ENCODE measurements at places on chromosomes 12 and 14.

DNA sequence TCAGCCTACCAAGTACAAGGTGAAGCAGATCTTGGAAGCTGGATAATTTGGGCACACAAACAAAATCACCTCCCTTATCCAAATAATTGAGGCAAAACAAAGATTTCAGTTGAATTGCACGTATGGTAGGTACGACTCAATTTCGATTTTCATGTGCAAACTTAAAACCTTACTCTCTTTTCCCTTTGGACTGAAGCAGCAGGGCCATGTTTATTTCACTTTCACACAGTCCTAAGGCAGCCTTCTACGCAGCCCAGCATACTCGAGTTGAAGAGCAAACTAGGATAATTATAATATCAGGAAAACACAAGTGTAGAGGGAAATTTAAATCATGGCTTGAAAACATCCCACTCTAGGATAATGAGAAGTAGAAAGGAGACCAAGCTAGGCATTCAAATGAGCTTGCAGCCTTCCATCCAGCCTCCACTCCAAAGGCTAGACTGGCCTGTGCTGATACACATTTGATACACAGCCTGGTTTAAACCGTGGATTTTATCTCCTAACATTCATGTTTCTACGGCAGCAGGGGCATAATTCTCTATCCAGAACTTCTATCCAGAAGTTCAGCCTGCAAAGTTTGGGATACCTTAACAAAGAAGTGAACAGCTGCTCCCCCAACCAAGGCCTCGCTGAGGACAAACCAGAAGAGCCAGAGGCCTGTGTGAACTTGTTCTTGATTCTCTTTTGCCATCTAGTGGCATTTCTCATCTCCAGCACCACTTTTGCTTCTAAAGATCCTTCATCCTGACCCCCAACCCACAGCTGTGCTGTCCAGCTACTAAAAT lies 2.4 kb upstream of the RNASE7 start:
- DNase-seq, result no peak

DNA sequence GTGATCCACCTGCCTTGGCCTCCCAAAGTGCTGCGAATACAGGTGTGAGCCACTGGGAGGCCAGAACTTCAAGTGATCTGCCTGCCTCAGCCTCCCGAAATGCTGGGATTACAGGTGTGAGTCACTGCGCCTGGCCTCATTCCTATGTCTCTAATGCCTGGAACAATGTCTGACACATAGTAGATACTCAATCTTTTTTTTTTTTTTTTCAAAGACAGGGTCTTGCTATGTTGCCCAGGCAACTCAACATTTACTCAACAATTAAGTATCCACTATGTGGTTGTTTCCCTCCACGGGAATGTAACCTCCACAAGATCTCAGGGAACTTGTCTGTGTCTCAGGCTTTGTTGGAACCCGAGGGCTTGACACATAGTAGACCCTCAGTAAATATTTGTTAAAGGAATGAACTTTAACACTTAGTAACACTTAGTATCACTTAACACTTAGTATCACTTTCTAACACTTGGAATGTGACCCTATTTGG lies 3.0 kb upstream of the TMEM120B start:
- DNase-seq, result no peak

DNA sequence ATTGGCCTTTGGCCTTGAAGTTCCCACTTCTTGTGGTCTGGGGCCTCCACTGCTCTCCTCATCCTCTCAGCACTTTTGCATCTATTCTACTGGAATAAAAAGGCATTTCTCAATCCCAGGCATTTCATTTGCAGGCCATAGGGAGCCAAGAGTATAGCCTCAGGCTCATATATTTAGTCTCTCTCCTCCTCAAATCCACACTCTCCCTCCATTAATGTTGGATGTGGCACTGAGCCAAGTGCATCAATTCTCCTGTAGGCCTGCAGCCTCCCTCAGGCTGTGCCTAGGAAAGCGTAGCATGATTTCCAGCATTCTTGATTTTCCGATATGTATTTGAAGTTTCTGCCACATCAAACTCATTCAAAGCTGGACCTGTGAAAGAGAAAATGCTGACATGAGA lies 211.5 kb upstream of the CPNE8 start:
- DNase-seq, result no peak

DNA sequence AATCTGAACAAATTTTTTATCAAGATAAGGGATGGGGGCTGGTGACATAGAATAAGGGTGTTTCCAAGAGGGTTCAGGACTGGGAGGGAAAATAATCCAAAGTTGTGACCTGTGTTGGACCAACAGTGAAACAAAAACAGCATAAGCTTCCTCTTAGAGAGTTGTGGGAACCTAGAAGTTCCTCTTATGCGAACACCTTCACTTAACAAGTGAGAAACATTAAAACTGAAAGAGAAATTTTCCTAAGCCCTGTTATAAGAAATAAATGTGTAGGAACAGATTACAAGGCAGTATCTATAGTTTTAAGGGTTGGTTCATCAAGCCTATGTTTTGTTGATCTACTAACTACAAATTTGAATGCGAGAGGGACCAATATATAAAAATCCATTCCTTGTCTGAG lies 58.4 kb downstream of the LLPH start:
- no peak for DNase-seq

DNA sequence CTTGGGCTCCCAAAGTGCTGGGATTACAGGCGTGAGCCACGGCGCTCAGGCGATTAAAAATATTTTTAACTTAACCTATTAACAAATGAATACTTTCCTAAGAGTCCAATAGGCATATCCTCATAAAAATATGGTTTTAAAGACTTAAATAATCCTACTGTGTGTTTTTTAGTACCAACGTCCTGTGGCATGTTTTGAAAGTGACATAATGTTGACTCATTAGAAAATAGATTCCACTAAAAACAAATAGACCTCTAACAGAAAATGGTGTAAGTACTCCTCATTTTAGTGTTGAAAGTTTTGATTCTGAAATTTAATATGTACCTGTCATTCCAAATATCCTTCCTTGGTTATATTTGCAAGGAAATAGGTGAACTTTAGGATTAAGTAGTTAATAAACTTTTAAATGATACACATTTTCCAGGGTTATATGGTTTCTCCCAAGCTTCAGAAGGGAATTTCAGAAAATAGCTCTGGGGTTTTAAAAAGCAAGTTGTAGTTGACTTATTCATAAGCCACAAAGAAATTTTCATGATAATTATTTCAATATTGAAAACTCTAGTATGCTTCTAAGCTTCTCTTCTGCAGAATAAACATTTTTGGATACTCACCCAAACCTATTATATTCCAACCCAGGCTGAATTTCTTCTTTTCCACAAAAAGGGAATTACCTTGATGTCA lies 12.1 kb upstream of the LUM start:
- no peak for DNase-seq

GRCh38 chr12:94725375-94726168 lies 75.2 kb upstream of the TMCC3 start:
- DNase-seq, result no peak

GRCh38 chr12:89547101-89547500 lies 21.3 kb upstream of the POC1B start:
- DNase-seq, result no peak

DNA sequence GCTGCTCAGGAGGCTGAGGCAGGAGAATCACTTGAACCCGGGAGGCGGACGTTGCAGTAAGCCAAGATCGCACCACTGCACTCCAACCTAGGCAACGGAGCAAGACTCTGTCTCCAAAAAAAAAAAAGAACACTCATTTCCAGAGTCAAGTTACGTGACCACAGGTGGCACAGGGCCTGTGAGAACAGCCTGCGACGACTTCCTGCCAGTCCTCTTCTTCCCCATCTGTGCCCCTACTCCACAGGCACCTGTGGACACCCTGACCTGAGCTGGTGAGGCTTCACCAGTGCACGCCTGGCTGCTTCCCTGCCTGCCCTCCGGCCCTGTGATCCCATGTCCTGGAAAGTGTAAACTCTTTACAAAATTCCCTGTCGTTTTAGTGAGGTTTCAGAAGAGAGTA lies 77.7 kb downstream of the PPP2R5C start:
- DNase-seq, result no peak

GRCh38 chr12:56122637-56123036 lies 4.6 kb downstream of the ZC3H10 start:
- DNase-seq, result no peak

DNA sequence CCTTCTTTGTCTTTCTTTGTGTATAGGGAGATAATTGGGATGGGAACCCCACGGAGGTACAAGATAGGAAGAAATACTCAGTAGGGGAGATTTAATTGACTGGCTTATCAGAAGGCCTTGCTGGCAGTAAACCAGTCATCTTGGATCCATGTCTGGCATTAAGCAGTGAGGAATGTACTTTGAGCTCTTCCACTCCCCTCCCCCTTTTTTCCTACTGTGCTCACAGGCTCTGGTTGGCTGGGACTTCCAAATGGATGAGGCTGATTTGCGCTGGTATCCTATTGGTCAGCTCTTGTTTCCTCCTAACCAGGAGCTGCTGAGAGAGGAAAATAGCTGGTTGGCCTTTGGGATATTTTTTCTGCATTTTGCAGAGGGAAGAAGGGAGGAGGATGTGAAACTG lies 24.7 kb downstream of the NGDN start:
- no peak for DNase-seq

DNA sequence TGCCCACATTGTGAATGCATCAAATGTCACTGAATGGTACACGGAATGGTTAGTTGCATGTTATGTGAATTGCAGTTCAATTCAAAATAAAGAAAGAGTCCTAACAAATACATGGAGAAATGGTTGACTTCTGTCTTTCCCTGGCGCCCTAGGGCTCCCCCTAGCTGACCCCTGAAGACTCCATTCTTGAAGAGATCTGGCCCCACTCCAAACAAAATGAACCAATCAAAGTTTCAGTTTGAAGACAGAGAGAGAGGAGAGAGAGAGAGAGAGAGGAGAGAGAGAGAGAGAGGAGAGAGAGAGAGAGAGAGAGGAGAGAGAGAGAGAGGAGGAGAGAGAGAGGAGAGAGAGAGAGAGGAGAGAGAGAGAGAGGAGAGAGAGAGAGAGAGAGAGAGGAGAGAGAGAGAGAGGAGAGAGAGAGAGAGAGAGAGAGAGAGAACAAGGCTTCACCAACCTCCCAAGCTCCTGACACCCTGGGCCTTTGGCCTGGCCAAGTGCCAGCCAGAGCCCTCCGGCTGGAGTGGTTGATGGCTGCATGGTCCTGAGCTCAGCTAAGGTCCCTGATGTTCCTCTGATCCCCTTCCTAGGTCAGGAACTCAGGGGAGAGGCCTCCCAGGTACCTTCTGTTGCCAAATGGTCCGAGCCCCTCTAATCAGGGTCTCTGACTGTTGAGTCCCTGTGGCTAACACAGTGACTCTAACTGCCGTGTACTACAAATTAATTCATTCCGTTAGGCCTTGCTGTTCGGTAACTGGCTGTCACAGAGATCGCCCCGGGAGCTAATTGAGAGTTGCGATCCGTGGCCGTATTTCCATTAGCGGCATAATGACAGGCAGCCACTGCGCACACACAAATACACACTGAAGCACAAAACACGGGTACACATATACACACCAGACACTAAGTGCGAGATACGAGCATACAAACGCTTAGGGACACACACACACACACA lies 188.8 kb downstream of the ESRRB start:
- no peak for DNase-seq

- no peak for DNase-seq
Measured at GRCh38 chr14:82079553-82079952, 545.9 kb upstream of the SEL1L start.

GRCh38 chr12:49577589-49578315 lies 9.8 kb upstream of the MCRS1 start:
- no peak for DNase-seq

DNA sequence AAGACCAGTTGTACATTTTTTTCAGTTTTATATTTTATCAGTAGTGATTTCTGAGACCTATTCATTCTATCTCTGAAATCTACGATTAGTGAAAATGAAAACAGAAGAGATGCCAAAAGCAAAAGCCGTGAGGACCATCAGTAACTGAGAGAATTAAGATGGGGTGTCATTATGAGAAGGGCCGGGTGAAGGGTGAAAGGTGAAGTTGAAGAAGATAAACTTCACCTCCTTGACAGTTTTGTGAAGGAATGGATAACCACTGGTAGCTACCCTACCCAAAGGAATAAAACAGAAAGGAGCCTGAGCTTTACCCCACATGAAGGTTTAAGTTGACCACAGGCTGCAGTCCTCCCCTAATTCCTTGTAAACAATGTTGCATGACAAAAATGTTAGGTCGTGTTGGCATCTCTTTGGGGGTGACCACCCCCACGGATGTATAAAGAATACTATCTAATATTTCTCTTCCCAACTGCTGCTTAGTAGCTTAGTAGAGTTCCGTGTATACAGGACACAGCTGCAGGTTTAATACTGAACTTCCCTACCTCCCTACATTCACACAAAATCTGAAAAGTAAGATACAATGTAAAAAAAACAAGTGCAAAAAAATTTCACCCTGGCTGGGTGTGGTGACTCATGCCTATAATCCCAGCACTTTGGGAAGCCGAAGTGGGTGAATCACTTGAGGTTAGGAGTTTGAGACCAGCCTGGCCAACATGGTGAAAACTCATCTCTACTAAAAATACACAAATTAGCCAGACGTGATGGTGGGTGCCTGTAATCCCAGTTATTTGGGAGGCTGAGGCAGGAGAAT lies 23.9 kb downstream of the GPR19 start:
- DNase-seq, result no peak

GRCh38 chr12:47808050-47808449 lies 11.7 kb downstream of the HDAC7 start:
- DNase-seq, result peak; percentile 70

Measured in dorsolateral prefrontal cortex (tissue), 122 donors.